Stimulated activated naive CD4-positive, alpha-beta T cell (primary cell): ENCODE measurements at places on chromosomes 11 and 22.

GRCh38 chr11:104565583-104565961 is 332.7 kb downstream of the CASP12 start:
- DNase-seq, result no peak

DNA sequence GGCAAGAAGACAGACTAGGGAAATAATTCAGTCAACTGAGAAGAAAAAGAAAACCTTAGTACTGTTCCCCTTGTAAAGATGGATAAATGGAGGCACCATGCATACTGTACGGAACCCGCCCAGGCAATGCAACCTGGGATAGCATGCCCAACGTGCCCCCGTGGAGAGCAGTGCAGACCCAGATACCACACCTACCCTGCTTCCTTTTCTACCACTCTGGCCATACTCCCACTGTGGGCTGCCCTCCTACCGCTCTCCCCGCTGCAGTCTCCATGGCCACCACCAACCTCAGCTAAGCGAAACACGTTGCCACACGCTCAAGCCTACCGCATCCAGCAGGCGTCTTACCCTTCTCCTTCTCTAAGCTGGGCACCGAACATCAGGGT is 117.4 kb upstream of the SERPIND1 start:
- DNase-seq, result no peak

DNA sequence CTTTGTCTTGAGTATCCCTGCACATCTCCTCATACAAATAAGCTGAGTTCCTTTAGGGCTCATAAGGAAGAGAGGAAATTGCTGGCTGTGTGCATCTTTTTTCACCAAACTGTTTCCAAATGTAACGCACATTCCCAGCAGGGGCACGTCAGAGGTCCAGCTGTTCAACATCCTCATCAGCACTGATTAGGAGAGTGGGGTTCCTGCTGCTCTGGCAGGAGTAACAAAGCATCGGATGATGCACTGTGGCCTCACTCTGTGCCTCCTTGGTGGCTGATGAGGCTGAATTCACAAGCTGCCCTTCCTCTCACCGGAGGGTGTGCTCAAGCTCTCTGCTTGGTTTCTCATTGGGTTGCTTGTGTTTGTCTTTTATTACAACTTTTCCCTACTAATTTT is 35.5 kb upstream of the SLC25A1 start:
- DNase-seq, result no peak

- DNase-seq, result no peak
Observed at GRCh38 chr11:74746868-74747267, 1.8 kb upstream of the RNF169 start.

- no peak for DNase-seq
Observed at GRCh38 chr11:36577859-36578258, 10.1 kb downstream of the RAG1 start.

- no peak for DNase-seq
Observed at GRCh38 chr11:69313992-69314391, 20.0 kb downstream of the MYEOV start.

- no peak for DNase-seq
Observed at GRCh38 chr11:78840623-78841022, 266.0 kb upstream of the NARS2 start.

DNA sequence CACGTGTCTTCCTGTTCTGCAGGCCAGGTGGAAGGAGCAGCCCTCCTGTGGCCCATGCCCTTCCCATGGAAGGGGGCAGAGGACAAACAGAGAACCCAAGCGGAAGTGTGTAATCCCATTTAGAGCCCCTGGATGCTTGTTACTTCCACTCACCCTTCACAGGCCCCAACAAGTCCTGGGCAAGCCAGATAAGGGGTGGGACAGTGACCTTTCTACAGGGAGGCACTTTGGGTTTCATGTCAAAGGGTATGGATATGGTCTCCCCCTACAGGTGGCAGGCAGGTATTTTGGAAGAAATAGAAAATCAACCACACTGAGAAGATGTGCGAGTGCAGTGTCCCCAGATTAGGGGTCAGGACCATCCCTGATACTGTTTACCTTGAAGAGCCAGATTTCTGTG is 11.4 kb downstream of the MPEG1 start:
- no peak for DNase-seq

- no peak for DNase-seq
Observed at GRCh38 chr11:16195651-16196050, 160.7 kb downstream of the SOX6 start.

GRCh38 chr22:39717099-39717498 is 146.5 kb downstream of the CACNA1I start:
- DNase-seq, result no peak
